ENCODE measurements at places on chromosomes 5 and 9. TPM values are rescaled to one million over a fixed set of nuclear protein-coding genes. Genes with fewer than 3 reads are reported as not detected.

The BOD1 gene
- 23.1 TPM for total RNA-seq

The FREM1 gene
- not detected for total RNA-seq

The FCHO2 gene
- total RNA-seq, result 3.0 TPM

The WDR38 gene
- total RNA-seq, result not detected

The PHF24 gene
- total RNA-seq, result not detected

The RABL6 gene
- 91.1 TPM for total RNA-seq

The CNTFR gene
- total RNA-seq, result not detected

All from activated naive CD8-positive, alpha-beta T cell treated with anti-CD3 and anti-CD28 coated beads, Interleukin-2, amount 10 ng/mL, durations not matched to agents 7 days and 5 days (primary cell).